ENCODE measurements at places on chromosomes 5 and 9. TPM values are rescaled to one million over a fixed set of nuclear protein-coding genes. Genes with fewer than 3 reads are reported as not detected.
A peak's percentile ranks its signal among the peaks of the same experiment; 100 is the strongest.

DNA sequence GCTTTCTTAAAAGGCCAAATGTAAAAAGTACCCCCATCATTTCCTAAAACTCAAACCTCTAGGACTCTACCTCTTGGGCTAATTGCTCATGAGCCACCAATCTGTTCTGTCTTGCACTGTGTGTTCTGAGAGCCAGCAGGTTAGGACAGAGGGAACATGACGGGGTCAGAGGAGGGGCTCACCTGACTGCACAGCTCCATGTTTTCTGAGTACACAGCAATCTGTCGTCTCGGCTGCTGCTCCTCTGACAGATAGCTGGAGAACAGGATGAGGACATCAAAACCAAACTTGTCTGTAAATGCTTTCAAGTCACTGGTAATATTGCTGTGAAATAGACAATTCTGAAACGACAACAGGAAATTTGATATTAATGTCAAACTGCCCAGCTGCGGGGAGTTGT, 50.9 kb upstream of the PCA3 start:
- H3K27ac ChIP-seq: no peak overlapping the region
- DNase-seq: no peak
- H3K27me3 ChIP-seq: peaks cover 2% of the 10 kb centered on the region

- no peak overlapping the region for H3K27ac ChIP-seq
- no peaks in the 10 kb centered on the region for H3K36me3 ChIP-seq
- H3K4me3 ChIP-seq: no peak overlapping the region
- no peak for DNase-seq
These were observed 69.7 kb downstream of the PIK3R1 start for GRCh38 chr5:68285075-68285840.

- peak; percentile 66 for DNase-seq
- no peak overlapping the region for H3K4me3 ChIP-seq
- peaks cover 15% of the 10 kb centered on the region for H3K4me1 ChIP-seq
- H3K27me3 ChIP-seq: no peaks in the 10 kb centered on the region
- no peaks in the 10 kb centered on the region for H3K36me3 ChIP-seq
- H3K27ac ChIP-seq: peak overlapping the region; percentile 46
These were observed 188.5 kb upstream of the SNX2 start for GRCh38 chr5:122586351-122586750.

GRCh38 chr5:159133041-159133741, 33.5 kb upstream of the EBF1 start:
- peak overlapping the region; percentile 27 for H3K4me3 ChIP-seq
- H3K4me1 ChIP-seq: peaks cover 3% of the 10 kb centered on the region
- no peak overlapping the region for H3K27ac ChIP-seq
- peak; percentile 68 for DNase-seq
- H3K27me3 ChIP-seq: no peaks in the 10 kb centered on the region

- peaks cover 6% of the 10 kb centered on the region for H3K27me3 ChIP-seq
- H3K4me1 ChIP-seq: no peaks in the 10 kb centered on the region
- no peak overlapping the region for H3K27ac ChIP-seq
- no peak overlapping the region for H3K4me3 ChIP-seq
- DNase-seq: no peak
These were observed 106.9 kb upstream of the PTCH1 start for GRCh38 chr9:95623640-95624039.

DNA sequence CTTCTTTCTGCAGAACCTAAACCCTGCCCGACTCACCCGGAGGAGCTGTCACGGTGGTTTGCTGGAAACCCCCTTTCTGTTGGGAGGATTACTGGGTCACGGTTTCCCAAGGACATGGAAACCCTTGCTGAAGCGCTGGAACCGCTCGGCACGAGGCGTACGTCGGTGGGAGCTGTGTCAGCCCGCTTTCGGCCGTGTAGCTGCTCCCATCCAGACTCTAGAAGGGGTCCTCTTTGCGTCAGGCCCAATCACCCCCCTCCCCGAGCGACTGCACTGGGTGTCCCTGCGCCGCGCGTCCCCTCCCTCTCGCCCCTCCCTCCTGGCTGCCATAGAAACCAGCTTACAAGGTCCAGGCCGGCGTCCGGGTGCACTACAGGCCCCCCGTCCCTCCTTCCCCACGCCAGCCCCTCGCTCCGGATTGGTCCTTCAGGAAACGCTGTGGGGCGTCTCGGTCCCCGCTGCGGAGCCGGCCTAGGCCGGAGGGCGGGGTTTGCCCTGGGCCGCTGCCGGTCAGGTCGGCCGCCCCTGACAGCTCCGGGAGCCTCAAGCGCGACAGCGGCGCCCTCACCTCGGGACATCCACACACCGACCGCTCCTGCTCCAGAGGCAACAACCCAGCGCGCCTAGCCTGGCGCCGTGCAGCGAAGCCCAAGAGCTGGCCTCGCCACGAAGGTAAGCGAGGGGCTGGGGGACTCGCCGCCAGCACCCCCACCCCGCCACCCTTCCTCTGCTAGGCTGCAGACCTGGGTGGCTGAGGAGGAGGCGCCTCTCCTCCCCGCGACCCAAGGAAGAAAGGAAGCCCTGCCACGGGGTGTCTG, at the start of gene NIM1K:
TSS of gene NIM1K (plus strand) at position 486 of the 818 bp plus-strand sequence. CDS start 53,551 bp downstream, outside the sequence.
- peak within 1 kb of the TSS; percentile 73 for H3K4me3 ChIP-seq
- H3K27me3 ChIP-seq: no peaks in the 10 kb centered on the region
- DNase-seq: peak; percentile 68
- H3K4me1 ChIP-seq: peaks cover 4% of the 10 kb centered on the region
- no peaks in the 10 kb centered on the region for H3K36me3 ChIP-seq
- H3K27ac ChIP-seq: peak within 1 kb of the TSS; percentile 86

GRCh38 chr5:1294835-1295649, at the start of gene TERT:
TERT (minus strand) TSS chr5:1295068; CDS start chr5:1294989, 79 bp downstream.
- no peak for DNase-seq
- H3K27me3 ChIP-seq: peaks cover 5% of the 10 kb centered on the region
- no peak within 1 kb of the TSS for H3K27ac ChIP-seq
- no peaks in the 10 kb centered on the region for H3K4me1 ChIP-seq
- no peaks in the 10 kb centered on the region for H3K36me3 ChIP-seq
- H3K4me3 ChIP-seq: no peak within 1 kb of the TSS

- no peaks in the 10 kb centered on the region for H3K4me1 ChIP-seq
- no peak for DNase-seq
- no peak overlapping the region for H3K4me3 ChIP-seq
- H3K27me3 ChIP-seq: no peaks in the 10 kb centered on the region
These were observed 294.6 kb upstream of the SLC24A2 start for GRCh38 chr9:20083390-20083789.

DNA sequence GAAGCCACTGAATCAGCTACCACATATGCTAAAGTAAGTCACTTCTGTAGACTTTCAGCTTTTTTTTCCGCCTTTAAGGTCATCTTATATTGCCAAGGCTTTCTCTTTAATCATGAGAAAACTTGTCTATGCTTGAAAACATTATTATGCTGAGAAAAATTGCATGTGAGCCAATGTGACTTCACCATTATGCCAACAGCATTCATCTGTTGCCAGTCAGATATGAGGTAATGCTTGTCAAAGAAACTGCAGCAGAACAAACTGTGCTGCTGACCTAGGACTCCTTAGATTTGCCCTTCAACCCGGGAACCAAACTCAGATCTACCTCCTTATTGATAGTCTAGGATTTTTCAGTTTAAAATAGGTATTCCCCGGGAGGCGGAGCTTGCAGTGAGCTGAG, 34.3 kb downstream of the SLC44A1 start:
- no peaks in the 10 kb centered on the region for H3K36me3 ChIP-seq
- H3K27ac ChIP-seq: no peak overlapping the region
- no peak for DNase-seq
- no peak overlapping the region for H3K4me3 ChIP-seq
- H3K4me1 ChIP-seq: peaks cover 4% of the 10 kb centered on the region
- H3K27me3 ChIP-seq: no peaks in the 10 kb centered on the region

DNA sequence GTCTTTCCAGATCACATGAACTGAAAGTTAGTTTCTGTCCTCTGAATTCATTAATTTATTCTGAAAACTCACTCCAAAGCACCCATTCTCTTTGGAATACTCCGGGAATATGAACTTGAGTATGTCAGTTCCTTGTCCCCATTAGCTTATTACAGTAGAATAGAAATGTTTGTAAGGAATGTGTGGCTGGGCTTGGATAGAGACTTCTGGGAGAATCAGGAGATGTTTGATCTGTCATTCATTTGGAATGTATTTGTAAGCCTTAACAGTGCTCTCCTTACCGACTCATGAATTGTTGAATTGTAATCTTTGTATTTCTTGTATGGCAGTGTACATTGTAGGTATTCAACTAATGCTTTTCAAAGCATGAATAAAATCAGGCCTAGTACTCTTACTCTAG, 548.4 kb downstream of the LRRC70 start:
- no peak overlapping the region for H3K4me3 ChIP-seq
- no peaks in the 10 kb centered on the region for H3K4me1 ChIP-seq
- H3K27me3 ChIP-seq: no peaks in the 10 kb centered on the region
- peak; percentile 83 for DNase-seq
- H3K36me3 ChIP-seq: no peaks in the 10 kb centered on the region
- no peak overlapping the region for H3K27ac ChIP-seq

DNA sequence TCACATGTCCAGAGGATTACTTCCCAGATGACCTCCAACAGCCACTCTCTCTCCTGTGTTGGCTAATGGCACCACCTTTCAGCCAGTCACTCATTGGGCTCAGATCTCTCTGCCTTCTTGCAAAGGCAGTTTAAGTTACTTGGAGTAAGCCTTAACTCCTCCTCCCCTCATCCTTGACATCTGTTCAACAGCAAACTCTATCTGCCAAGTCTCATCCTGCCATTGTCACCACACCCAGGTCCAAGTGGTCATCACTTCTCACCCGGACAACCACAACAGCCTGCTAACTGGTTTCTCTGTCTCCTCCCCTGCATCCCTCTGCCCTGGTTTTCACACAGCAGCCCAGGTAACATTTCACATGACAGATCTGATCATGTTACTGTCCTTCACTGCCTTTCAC, 58.5 kb downstream of the DCP2 start:
- DNase-seq: no peak
- H3K36me3 ChIP-seq: no peaks in the 10 kb centered on the region
- no peak overlapping the region for H3K4me3 ChIP-seq
- H3K27ac ChIP-seq: no peak overlapping the region

GRCh38 chr9:108815156-108815555, 40.6 kb downstream of the ACTL7B start:
- DNase-seq: no peak
- H3K4me1 ChIP-seq: no peaks in the 10 kb centered on the region
- no peak overlapping the region for H3K27ac ChIP-seq
- H3K27me3 ChIP-seq: no peaks in the 10 kb centered on the region
- H3K4me3 ChIP-seq: no peak overlapping the region

- peaks cover 5% of the 10 kb centered on the region for H3K4me1 ChIP-seq
- peak overlapping the region; percentile 100 for H3K27ac ChIP-seq
- DNase-seq: peak; percentile 65
- no peaks in the 10 kb centered on the region for H3K27me3 ChIP-seq
- H3K4me3 ChIP-seq: peak overlapping the region; percentile 89
- H3K36me3 ChIP-seq: no peaks in the 10 kb centered on the region
These were observed 879 bp upstream of the UBQLN1 start for GRCh38 chr9:83708515-83709158.

GRCh38 chr5:126519637-126520592, 75.1 kb downstream of the ALDH7A1 start:
- H3K27me3 ChIP-seq: no peaks in the 10 kb centered on the region
- no peak overlapping the region for H3K4me3 ChIP-seq
- no peaks in the 10 kb centered on the region for H3K36me3 ChIP-seq
- peak; percentile 45 for DNase-seq
- H3K27ac ChIP-seq: no peak overlapping the region

DNA sequence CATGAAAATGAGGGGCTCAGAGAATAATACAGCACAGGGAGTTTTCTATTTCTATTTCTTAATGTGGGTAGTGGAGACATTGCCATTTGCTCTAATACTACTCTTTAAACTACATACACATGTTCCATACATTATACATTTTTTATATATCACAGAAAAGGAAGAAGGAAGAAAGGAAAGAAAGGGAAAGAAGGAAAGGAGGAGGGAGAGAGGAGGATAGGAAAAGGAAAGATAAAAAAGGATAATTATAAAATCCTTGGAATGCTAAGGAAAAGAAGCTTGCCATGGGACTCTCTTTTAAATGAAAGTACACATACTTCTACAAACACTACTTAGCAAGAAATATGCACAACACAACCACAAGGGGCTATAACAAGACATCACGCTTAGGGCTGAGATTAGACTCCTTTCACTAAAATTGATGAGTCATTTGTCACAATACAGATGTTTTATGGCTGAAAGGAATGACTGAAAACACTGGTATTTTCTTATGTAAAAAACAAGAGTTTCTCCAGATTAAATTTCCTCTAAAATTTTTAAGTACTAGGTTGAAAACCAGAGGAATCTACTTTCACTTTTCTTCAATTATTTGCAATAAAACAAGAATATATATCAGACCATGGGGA, 219.8 kb downstream of the ARL15 start:
- H3K27ac ChIP-seq: no peak overlapping the region
- DNase-seq: peak; percentile 72
- H3K4me3 ChIP-seq: no peak overlapping the region
- no peaks in the 10 kb centered on the region for H3K36me3 ChIP-seq

- H3K36me3 ChIP-seq: no peaks in the 10 kb centered on the region
- no peak for DNase-seq
- no peak overlapping the region for H3K4me3 ChIP-seq
- no peak overlapping the region for H3K27ac ChIP-seq
These were observed 196.9 kb downstream of the CACNA1B start for GRCh38 chr9:138074516-138074915.

DNA sequence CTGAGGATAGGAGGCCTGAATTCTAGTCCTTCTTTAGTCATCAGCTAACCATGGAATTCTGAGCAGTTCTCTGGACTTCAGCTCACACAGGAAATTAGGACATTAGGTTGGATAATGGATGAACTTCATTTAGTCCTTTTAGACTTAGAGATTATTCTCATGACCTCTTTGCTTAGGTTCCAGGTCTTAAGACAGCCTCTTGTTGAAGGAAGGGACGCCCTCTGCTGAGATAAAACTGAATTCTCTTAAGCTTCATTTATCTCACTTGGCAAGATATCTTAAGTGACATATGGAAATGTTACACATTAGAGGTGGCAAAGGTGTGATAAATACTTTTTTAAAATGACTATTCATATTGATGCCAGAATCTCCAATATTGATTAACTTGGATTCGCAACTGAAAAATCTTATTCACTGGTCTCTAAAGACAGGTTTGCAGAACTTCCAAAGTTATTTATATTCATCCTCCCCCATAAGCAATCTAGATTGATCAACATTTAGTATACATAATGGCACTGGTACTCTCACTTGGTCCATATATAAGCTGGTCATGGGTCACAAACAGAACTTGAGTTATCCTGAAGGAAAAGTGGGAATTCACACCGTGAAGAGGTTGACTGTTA, 16.9 kb upstream of the ZNF366 start:
- peak; percentile 92 for DNase-seq
- no peaks in the 10 kb centered on the region for H3K4me1 ChIP-seq
- H3K27me3 ChIP-seq: no peaks in the 10 kb centered on the region
- no peak overlapping the region for H3K4me3 ChIP-seq
- H3K36me3 ChIP-seq: no peaks in the 10 kb centered on the region

The ANKDD1B gene
- 0.51 TPM for total RNA-seq

The DRD1 gene
- 2.6 TPM for total RNA-seq

The CDC42SE2 gene
- 26.1 TPM for total RNA-seq

The MRPL41 gene
- 41.3 TPM for total RNA-seq

The RCL1 gene
- total RNA-seq: 14.5 TPM
